ENCODE measurements at places on chromosomes 16 and 17.

DNA sequence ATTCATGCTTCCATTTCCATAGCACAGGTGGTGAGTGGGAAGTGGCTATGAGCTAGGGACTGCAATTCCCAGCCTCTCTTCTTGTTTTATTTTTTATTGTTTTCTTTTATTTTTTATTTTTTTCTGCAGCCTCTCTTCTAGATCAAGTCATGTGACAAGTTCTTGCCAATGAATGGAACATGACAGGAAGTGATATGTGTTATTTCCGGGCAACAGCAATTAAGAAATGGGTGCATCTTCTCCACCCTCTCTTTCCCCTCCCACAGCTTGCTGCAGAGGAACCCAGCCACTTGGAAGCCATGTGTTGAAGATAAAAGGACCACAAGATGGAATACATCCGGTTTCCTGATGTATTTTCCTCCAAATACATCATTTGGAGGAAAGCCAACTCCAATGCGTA, 23.6 kb downstream of the IRX5 start:
- no peak for DNase-seq

- DNase-seq, result no peak
These were observed 24.5 kb downstream of the TBX2 start for GRCh38 chr17:61423967-61424649.

DNA sequence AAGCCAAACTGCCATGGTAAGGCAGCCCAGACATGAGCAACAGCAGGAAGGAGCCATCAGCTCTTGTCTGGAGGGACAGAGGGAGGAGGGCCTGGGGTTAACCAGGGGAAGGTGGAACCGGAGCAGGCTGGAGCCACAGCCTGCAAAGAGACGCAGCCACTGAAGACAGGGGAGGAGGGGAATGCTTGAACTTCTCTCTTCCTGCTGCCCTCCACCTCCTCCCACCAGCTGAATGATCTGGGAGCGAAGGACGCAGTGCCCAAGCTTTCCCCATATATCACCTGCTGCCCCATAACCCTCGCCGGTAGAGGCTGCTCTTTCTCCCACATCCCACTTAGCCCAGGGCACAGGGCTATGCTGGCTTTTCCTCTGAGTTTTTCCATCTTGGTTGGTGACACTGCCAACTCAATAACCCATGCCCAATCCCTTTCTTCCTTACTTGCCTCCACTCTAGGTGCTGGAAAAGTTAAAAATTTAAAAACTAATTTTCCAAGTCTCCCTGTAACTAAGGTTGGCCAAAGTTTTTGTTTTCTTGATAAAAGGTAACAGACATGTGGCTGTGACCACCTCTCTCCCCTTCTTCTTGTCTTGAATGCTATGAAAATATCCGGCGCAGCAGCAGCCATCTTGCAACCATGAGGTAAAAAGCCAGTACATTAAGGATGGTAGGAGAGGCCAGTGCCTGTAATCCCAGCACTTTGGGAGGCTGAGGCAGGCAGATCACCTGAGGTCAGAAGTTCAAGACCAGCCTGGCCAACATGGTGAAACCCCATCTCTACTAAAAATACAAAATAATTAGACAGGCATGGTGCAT, 21.8 kb upstream of the CACNG4 start:
- DNase-seq, result no peak

DNA sequence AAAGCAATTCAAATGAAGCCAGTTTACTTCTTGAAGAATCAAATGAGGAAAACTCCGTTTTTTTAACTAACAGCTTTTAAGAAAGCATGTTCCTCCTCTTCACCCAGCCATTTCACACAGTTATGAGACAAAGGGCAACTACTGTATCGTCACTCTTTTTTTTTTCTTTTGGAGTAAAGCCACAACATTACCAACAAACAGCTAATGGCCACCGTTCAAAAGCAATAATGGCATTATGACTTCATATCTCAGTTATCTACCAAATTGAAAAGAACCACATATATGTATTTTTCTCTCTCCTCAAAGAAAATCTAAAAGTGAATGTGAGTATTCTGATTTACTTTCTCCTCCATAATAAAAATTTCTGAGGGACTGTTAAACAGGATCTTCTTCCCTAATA, 14.5 kb downstream of the GRB2 start:
- DNase-seq, result no peak

DNA sequence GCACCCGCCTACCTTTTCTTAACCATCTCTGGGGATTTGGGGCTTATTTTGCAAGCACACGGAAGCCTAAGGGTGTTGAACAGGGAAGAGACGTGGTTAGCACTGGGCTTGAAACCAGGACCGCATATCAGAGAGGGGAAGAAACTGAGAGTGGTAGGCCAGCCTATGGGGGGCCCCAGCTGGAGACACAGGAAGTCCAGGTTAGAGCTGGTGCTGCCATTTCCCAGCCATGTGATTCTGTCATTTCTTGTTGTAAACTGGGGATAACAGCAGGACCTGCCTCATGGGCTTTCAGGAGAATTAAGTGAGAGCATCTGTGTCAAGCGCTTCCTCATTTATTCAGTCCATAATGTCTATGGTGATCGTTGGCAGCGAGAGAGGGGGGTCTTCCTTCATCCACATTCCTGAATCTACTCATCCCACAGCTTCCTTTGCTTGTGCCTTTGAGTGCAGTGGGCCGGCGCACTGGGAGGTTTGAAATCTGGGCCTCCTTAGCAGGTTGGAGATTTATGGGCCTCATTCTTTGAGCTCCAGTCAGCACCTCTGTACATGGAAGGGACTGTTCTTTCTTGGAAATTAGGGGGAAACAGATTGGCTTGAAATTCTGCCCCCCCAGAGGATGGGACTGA, 20.1 kb downstream of the NKD1 start:
- DNase-seq, result peak; percentile 37

DNA sequence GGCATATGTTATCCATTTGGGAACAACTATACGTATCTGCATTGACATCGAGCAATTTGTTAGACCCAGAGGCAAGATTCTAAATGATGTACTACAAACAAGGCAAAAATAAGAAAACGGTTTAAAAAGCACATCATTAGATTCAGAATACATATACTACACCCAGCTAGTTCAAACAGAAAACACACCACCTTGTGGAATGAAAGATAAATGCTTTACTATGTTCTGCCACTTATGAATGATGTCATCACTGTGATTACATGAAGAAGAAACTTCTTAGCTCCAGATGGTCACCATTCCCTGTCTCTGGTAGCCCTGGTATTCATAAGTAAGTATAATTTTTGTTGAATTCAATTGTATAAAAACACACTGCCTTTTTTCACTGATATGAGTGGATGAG, 7.8 kb downstream of the NACA2 start:
- peak; percentile 20 for DNase-seq

GRCh38 chr17:80449930-80450576, 26.4 kb downstream of the NPTX1 start:
- no peak for DNase-seq

DNA sequence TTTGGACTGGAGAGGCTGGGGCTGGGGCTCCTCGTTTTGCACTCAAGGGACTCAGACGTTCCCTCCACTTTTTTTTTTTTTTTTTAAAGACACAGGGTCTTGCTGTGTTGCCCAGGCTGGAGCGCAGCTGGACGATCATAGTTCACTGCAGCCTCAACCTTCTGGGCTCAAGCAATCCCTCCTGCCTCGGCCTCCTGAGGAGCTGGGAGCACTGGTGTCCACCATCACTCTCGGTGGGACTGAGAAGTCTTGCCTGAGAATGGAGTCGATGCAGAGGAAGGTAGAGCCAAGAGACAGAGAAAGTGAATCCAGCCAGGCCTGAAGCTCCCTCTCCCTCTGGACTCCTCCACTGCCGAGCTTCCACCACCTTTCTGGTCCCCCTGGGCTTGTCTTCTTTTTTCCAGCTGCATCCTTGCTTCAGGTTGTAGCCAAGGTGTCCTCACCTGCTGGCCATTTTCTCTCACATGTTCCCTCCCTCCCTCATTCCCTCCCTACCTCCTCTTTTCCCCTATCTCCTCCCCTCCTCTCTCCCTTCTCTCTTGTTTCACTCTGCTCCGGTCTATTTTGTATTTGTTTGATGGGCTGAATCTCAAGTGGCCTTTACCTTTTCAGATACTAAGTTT, 233.8 kb downstream of the SNX29 start:
- no peak for DNase-seq

- DNase-seq, result no peak
These were observed 670.0 kb downstream of the TOX3 start for GRCh38 chr16:51876934-51877333.

- peak; percentile 93 for DNase-seq
These were observed 45.7 kb upstream of the CSNK2A2 start for GRCh38 chr16:58243528-58244004.

GRCh38 chr17:10754861-10755591, 25.2 kb upstream of the TMEM220 start:
- no peak for DNase-seq

GRCh38 chr17:75845058-75845711, 981 bp upstream of the UNC13D start:
- DNase-seq, result peak; percentile 96

DNA sequence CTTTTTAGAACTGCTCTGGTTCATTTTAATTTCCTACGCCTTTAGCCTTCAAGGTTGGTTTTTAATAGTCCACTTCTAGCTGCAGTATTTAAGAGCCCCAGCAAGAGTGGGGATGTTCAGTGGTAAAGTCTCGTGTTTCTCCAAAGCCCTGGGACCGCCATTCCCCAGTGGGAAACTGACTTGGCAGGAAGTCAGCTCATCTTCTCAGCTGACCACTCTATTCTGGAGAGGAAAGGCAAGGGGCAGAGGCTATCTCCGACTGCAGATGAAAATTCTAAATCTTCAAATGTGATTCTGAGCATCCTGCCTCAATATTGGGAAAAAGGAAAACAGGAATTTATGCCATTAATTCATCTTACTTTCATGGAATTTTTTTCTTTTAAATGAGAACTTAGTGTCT, 35.5 kb downstream of the HS3ST3B1 start:
- DNase-seq, result no peak

DNA sequence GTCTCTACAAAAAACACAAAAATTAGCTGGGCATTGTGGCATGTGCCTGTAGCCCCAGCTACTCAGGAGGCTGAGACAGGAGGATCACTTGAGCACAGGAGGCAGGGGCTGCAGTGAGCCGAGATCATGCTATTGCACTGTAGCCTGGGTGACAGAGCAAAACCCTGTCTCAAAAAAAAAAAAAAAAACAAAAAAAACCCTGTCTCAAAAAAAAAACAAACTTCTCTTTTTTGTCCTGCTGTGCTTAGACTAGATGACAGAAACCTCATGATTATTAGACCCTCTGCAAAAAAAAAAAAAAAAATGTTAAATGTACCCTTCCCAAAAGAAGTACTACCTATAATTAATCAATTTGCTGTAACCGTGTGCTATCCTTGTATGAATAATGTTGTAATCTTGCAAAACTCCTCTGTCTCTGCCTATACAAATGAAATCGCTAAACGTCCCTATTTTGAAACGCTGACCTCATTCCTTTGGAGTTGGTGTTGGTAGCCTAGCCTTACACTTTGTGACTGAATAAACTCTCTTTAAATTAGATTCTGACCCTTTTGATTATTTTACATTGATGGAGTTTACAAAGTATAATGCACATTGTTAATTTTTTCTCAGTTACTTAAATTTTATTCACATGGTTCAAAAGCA, 13.6 kb upstream of the DHRS7B start:
- DNase-seq, result no peak

DNA sequence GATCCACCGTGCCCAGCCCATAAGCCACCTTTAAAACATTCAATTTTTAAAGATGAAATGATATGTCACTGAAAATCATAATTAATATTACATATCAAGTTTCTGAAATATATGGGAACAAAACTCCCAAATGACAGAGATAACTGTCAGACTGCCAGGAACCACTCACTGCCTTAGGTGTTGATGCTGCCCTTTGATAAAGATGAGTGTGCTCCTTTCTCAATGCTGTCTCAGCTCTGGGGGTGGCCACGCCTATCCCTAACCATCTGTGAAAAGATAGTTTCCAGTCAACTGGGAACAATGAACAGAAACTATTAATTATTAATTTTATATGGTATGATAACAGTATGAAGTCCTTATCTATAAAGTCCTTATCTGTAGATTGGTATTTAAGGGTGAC, 177.7 kb downstream of the MYO1D start:
- no peak for DNase-seq

GRCh38 chr16:29820271-29820701, at the start of gene MVP:
MVP (plus strand) TSS chr16:29820462; CDS start chr16:29830550, 10,088 bp downstream.
- peak; percentile 73 for DNase-seq

GRCh38 chr16:48292452-48292851, 45.1 kb upstream of the ABCC11 start:
- DNase-seq, result no peak

GRCh38 chr16:90022209-90023077, 3.2 kb upstream of the DBNDD1 start:
- DNase-seq, result peak; percentile 93

GRCh38 chr17:2799653-2800052, 3.4 kb downstream of the RAP1GAP2 start:
- DNase-seq, result no peak

GRCh38 chr16:48596326-48596725, 13.7 kb downstream of the N4BP1 start:
- DNase-seq, result peak; percentile 68

GRCh38 chr17:61409301-61410112, 9.9 kb downstream of the TBX2 start:
- DNase-seq, result peak; percentile 58

- no peak for DNase-seq
These were observed at the start of gene HBQ1 for GRCh38 chr16:180101-180675. HBQ1 (plus strand) TSS chr16:180459; CDS start chr16:180487, 28 bp downstream.

DNA sequence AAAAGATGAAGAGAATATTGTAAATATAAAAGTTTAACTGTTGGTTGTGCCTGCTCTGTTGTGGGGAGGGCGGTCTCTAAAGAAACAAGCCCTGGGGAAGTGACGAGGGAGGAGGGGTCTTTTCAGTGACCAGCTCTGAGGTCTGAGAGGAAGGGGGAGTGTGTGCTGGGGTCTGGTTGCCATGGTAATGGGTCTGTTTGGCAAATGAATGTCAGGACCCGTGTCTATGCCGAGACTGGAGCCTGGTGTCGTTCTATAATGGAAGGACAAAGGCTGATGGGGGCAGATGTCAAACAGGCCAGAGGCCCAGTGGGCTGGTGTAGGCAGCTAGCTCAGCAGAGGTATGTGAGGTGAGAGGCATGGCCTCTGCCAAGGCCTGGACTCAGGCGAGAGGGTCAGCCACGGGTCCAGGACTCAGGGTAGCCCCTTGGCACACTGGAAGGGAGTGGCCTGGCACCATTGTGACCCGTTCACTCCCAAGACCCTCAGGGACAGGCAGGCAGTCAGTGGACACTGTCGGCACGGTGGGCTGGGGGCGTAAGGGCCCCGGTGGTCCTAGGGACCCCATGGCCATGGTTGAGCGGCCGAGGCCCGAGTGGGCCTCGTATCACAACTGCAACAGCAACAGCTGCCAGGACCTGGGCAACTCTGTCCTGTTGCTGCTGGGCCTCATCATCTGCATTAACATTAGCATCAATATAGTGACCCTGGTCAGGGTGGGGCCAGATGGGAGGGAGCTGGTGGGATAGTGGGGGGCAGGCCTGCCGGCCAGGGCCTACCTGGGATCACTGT, at the start of gene SPEM1:
Gene SPEM1, plus strand, starts transcription at position 506 of the 792 bp plus-strand sequence. Its CDS starts 61 bp downstream, at position 567.
- no peak for DNase-seq

DNA sequence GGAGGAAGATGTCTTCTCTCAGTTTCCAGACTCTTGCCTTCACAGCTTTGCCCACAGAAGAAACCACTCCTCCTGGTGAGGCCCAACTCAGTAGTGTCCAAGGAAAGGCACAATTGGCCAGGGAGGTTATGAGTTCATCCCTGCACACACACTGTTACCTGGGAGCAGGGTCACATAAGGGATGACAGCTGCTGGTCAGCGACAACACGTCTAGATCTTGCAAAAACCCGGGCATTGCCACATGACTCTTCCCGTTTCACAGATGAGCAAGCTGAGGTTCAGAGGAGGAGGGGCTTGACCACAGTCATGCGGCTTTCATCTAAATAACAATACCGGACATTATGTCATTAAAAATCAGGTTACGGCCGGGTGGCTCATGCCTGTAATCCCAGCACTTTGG, 186.0 kb downstream of the COPRS start:
- no peak for DNase-seq

GRCh38 chr16:76835339-76835738, 355.7 kb upstream of the MON1B start:
- DNase-seq, result no peak

Measured in GM12865 (cell line).